Hepatic stellate cell (primary cell): ENCODE measurements at places on chromosomes 16 and 17.

- DNase-seq = no peak
Observed at GRCh38 chr16:62966626-62967025, 930.4 kb upstream of the CDH8 start.

DNA sequence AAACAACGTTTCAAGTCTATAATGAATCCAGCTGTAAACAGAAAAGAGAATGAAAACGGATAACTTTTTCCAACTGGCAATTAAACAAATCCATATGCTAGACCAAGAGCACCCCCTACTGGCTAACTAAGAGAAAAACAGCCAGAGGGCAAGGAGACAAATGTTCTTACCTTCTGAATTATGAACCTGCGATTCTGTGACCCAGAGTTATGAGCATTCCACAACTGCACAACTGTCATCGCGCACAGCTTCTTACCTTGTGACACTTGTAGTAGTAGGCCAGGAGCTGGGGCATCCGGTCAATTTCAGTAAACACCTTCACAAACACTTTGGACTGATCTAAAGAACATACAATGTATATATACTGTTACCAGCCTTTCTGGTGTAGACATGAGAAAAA lies 18.6 kb downstream of the COG7 start:
- DNase-seq = peak; percentile 38

GRCh38 chr16:28304214-28304613 lies 11.9 kb downstream of the SBK1 start:
- DNase-seq = peak; percentile 58

DNA sequence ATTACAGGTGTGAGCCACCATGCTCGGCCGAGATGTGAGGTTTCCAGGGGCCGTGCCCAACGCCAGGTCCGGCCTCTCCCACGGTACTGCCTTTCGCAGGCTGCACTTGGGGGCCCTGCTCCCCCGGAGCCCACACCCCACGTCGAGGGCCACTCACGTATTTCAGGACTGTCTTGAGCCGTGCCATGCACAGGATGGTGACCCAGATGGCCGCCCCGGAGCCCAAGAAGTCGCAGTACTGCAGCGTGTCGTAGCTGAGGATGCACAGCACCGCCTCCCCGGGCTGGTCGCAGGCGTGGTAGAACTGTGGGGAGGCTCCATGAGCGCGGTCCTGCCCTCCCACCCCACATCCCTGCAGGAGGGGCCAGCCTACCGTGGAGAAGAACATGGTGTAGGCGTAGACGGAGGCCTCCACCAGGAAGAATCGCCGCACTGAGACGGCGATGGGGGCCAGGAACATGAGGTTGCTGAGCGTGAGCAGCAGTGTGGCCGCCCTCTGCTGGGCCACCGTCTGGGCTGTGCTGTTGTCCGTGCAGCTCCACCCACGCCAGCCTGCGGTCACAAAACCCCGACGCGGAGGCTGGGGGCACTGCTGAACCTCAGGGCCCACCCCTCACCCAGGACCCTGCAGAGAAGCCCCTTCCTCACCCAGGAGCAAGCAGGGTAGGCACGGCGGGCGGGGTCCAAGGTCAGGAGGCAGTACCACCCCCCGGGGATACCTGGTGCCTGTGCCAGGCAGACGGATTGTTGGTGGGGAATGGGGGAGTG lies 3.7 kb upstream of the MRPL28 start:
- no peak for DNase-seq

- no peak for DNase-seq
Observed at GRCh38 chr17:3316836-3317235, 18.7 kb upstream of the OR3A1 start.

DNA sequence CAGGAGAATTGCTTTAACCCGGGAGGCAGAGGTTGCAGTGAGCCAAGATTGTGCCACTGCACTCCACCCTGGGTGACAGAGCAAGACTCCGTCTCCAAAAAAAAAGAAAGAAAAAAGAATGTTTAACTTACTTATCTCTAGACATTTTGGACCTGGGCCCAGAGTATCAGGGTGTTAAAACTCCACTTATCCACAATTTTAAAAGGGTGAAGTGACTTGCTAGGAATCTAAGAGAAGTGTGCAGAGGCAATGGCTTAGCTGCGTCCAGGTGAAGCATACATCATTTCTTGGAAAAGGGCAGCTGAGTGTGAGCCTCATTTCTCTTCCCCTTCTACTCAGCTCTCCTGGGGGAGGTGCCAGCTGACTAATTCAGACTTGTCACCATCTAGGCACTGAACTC lies 25.1 kb downstream of the ALDH3A2 start:
- DNase-seq = no peak

GRCh38 chr16:79261944-79262552 lies 338.5 kb downstream of the MAF start:
- DNase-seq = no peak

- DNase-seq = no peak
Observed at GRCh38 chr16:4460936-4461249, 13.5 kb downstream of the NMRAL1 start.

DNA sequence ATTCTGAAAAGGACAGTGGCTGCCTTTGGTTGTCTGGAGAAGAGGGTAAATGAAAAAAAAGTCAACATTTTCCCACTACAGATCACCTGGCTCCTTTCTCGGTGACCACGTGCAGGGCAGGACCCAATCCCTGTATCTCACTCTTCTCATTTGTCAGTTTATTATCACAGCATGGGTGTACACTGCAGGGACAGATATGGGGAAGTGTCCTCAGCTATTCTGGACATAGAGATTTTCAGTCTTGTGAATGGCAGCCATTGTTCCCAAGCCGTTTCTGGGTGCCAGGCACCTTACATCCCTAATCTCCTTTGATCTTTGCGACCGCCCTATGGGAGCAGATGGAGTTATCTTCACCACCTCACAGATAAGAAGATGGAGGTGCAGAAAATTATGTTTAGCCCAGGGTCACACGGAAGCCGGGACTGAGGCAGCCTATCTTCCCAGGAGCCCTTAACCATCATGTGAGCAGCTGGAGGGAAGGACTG lies 7.2 kb downstream of the ADORA2B start:
- DNase-seq = no peak

GRCh38 chr16:3494386-3494973 lies 809 bp downstream of the C16orf90 start:
- no peak for DNase-seq

DNA sequence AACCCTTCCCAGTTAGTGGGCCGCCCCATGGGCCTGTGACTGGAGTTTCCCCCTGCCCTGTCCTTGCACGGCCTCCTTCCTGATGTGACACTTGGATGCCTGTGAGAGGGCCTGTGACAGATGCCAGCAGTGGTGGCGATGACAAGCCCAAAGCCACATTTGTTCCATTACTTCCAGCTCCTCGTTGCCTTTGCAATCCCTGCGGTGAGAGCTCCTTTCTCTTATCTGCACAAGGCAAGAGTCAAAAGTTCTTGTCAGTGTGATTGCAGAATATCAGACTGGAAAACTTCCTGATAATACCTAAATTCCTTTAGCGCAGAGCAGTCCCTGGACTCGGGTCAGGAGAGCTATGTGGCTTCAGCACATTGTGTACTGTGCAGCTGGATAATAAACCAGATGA lies 54.4 kb upstream of the ARHGAP44 start:
- DNase-seq = no peak

GRCh38 chr17:82331345-82331939 lies 2.1 kb downstream of the SECTM1 start:
- no peak for DNase-seq

DNA sequence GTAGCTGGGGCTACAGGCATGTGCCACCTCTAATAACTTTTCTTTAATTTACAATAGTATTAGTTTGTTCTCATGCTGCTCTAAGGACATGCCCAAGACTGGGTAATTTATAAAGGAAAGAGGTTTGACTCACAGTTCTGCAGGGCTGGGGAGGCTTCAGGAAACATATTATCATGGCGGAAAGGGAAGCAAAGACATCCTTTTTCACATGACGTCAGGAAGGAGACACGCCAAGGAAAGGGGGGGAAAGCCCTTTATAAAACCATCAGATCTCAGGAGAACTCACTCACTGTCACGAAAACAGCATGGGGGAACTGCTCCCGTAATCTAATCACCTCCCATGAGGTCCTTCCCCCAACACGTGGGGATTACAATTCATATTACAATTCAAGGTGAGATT lies 18.3 kb downstream of the IL4R start:
- no peak for DNase-seq

DNA sequence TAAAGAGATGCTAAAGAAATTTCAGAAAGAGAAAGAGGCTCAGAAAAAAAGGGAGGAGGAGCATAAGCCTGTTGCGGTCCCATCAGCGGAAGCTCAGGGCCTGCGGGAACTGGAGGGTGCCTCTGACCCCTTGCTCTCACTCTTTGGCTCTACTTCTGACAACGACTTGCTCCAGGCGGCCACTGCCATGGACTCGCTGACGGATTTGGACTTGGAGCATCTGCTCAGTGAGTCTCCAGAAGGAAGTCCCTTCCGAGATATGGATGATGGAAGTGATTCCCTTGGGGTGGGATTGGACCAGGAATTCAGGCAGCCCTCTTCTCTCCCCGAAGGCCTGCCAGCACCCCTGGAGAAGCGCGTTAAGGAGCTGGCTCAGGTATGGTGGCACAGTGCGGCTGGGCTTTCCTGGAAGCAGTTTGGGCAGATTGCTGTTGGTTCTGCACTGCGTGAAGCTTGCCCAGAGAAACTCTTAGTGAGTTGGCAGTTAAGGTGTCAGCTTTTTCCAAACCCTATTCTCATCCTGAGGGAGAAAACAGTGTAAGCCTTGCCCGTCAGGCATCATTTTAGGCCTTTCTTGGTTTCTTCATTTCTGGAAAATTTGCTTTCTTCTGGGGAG lies 13.6 kb downstream of the UBN1 start:
- DNase-seq = no peak

GRCh38 chr17:79845601-79845949 lies 6.3 kb upstream of the CBX4 start:
- no peak for DNase-seq

GRCh38 chr17:59178266-59178985 lies 22.9 kb downstream of the PRR11 start:
- DNase-seq = no peak

- DNase-seq = no peak
Observed at GRCh38 chr17:83088909-83089308, 9.5 kb downstream of the METRNL start.

DNA sequence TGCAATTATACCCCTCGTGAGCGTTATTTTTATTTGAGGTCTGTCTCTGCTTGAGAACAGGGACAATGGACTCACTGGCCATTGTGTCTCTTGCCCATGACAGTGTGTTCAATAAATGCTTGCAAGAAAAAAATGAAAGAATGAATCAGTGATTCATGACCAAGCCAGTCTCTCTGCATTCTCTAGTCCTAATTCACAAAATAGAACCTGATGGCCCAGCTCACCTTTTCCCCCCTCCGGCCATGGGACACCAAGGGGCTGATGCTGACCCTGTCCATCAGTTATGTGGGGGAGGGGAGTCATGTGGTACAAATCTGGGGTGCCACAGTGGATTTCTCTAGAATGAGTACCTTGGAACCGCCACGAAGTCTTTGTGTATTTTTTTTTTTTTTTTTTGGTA lies 38.2 kb downstream of the CCDC42 start:
- no peak for DNase-seq

DNA sequence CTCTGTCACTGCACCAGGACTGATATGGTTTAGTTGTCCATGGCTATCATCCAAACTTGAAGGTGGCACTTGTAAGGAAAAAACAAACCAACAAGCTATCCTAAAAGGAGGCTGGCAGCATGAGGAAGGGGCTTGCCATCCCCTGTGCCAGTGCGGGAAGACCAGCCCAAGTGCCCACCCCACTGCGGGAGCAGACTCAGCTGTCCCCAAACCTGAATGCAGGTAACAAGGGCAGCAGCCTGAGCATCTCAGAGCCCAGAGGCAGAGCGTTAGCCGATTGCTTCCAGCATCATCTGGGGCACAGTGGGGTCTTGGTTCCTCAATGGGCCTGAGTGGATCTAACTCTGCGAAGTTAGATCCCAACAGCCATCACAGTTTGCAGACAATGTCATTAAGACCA lies 29.2 kb upstream of the C16orf78 start:
- no peak for DNase-seq

DNA sequence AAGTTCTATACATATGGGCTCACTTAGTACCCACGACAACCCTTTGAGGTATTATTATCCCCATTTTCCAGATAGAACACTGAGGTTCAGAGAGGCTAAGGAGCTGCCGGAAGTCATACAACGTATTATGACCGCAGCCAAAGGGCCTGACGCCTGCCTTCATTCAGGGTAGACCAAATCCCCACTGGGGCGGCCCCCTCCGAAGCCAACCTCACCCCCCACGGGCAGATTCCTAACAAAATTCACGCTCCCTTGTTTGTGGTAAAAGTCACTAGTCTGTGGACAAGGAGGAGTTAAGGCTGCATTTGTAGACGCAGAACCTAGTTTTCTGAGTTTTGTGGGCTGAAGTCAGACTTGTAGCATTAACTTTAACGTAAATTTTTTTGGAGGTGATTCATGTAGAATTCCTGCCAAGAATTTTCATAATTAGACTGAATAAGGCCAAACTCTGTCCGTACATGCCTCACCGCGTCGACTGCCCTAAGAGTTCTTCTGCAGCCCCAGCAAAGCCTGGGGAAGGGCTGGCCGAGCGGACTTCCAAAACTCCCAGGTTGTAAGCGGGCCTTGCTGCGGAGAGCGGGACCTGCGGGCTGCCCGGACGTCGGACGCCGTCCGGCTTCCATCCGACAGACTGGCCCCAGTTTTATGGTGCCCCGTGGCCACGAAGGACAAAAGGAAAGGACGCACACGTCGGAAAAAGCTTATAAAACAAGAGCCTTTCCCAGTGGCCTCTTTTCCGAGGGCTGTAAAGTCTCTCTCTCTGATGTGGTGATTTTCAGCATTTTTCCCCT lies 75.7 kb downstream of the NXN start:
- no peak for DNase-seq

GRCh38 chr16:15592324-15592723 lies 50.6 kb downstream of the MARF1 start:
- DNase-seq = no peak

DNA sequence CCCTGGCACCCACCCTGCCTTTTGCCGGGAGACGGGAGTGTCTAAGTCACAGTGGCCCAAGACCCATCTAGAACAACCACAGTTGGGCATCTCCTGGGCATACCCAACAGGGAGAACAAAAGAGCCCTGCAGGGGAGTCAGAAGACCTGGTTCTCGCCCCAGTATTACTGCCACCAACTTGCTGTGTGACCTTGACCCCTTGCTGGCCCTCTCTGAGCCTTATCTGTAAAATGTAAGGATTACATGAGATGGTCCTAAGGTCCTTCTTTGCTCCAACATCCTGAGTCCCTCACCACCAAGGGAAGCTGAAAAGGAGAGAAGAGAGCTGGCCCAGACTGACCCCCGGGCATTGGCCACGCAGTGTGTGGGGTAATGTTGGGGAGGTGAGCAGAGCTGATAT lies 119.0 kb downstream of the CCT6B start:
- DNase-seq = no peak

DNA sequence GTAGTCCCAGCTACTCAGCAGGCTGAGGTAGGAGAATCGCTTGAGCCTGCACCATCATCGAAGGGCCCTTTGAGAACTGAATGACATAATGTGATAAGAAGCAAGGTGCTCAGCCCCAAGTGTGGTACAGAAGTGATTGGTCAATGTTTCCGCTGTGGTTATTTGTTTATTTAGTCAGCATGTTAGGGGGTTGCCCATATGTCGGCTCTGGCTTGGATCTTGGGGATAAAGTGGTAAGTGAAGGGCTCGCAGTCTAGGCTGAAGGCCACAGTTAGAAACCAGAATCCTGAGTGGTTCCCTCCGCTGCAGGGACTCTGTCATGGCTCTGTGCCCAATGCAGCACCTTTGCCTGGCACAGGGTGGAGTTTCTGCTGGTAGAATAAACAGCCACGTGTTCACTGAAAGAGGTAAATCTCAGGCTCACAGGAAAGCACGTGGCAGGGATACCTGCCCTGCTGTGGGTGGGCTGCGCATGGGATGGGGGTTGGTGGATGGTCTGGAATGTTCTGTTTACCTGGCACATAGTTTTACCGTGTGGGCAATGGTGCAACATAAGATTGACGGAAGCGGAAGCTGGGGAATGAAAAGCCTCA lies 35.4 kb downstream of the SYT17 start:
- DNase-seq = no peak
